ENCODE measurements at places on chromosomes 5 and 9.

GRCh38 chr9:104416470-104416869 lies 87.6 kb upstream of the OR13F1 start:
- no peak for DNase-seq

- DNase-seq: no peak
Observed at GRCh38 chr9:119322184-119322583, 47.1 kb downstream of the BRINP1 start.

- DNase-seq: no peak
Observed at GRCh38 chr9:107639426-107639825, 149.9 kb upstream of the KLF4 start.

GRCh38 chr9:36827593-36827992 lies 206.5 kb downstream of the PAX5 start:
- no peak for DNase-seq

DNA sequence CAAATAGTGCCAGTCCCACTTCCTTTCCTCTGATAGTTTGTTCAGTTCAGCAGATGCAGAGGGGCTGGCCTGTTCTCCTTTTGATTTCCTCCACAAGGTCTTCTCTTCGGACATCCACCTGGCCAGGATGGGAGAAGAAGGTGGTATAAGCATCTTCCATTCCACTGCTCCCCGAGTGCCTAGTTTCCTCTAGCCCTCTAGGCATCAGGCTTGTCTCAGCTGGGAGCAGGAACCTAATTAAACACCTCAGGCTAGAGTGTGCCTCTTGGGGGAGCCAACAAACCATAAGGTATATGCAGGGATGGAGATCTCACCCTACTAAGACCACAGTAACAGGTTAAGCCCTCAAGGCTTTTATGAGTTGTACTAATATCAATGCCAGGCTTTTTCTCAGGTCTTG lies 835 bp upstream of the DND1 start:
- no peak for DNase-seq

- DNase-seq: no peak
Observed at GRCh38 chr5:56900858-56901578, 8.4 kb upstream of the SETD9 start.

DNA sequence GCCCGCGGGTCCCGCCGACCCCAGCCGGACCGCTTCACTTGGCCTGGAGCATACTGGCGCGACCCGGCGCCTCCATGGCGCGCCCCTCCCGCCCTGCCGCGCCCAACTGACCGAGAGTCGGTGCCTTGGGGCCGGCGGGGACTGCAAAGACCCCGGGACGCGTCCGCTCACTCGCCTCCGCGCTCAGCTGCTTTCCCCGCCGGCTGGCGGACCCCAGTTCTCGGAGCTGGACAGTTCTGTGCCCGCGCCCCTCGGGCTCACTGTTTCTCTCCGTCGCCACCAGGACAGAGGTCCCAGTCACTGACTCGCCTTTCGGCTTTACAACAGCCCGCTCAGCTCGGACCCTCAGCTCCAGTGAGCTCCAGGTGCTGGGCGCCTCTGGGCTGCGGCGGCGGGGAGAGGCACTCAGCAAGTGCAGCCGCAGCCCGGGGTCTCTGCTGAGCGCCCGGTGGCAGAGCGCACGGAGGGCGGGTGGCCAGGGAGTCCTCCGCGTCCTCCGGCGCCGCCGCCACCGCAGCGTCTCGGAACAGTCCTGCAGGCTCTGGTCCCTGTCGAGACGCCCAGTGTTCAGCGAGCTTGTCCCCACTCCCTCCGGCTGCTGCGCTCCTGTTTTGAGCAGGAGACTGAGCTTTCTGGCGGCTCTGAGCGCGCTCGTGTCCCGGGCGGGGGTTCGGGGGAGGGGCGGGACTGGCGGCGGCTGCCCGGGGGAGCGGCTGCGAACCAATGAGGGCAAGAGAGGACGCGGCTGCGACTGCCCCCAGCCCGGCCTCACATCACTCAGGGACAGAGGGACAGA lies at the start of gene SMIM32:
Gene SMIM32, minus strand, starts transcription at position 637 of the 796 bp plus-strand sequence. CDS start 638 bp downstream, outside the sequence.
- DNase-seq: no peak

- DNase-seq: no peak
Observed at GRCh38 chr5:41980870-41981269, 55.8 kb downstream of the FBXO4 start.

DNA sequence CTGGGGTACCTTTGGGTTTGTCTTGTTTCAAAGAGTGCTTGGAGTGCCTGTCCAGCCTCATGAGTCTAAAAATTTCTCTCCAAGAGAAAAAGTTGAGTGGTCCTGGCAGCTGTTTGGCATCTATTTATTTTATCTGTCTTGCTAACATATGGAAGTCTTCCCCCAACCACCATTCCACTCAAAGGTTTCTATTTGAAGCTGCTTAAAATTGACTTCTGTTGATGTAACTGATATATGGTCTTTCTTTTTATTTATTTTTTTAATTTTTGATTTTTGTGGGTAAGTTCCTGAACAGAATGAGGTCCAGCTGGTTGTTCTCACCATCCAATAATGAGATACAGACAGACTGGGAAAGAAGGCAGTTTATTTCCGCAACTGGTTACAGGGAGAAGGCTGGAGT lies 178.7 kb upstream of the SGCD start:
- no peak for DNase-seq

DNA sequence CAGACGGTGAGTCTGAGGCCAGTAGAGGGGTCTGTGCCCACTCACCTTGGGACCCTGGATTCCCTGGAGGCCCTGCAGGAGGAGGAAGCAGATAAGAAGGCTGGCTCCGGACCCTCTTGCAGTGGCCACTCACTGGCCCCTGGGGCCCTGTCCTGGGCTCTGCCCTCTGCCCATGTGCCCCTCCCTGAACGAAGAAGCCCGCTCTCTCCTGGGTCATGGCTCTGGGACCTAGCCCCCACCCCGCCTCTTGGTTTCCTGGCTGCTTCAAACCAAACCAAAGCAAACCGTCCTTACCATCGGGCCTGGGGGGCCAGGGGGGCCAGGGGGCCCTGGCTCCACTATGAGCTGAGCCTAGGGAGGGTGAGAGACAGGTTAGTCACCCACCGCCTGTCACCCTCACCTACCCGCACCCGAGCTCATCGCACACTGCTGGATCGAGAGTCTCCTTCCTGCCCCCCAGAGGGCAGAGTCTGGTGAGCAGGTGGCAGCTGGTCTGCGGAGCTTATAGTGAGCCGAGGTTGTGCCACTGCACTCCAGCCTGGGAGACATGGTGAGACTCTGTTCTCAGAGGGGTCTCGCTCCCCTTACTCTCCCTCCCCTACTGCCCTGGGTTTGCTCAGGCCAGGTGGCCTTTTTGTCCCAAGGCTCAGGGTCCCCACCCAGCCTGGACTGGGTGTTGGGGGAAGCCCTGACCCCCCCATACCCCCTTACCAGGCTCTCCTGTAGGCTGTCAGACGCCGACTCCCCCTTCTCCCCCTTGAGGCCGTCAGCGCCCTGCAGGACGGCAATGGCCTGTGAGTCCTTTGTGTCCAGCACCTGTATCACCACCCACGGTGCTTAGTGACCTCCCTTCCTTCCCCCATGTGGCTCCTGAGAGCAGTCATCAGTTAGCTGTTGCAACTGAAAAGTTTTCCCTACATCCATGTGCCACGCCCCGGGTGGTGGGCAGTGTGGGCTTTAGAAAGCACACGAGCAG lies 15.2 kb upstream of the PHYKPL start:
- DNase-seq: no peak

GRCh38 chr5:105413406-105413990 lies 1850.9 kb upstream of the NUDT12 start:
- DNase-seq: no peak

- DNase-seq: no peak
Observed at GRCh38 chr5:128534726-128535125, 3.3 kb downstream of the FBN2 start.

- DNase-seq: no peak
Observed at GRCh38 chr5:167750586-167750985, 540.9 kb upstream of the WWC1 start.

DNA sequence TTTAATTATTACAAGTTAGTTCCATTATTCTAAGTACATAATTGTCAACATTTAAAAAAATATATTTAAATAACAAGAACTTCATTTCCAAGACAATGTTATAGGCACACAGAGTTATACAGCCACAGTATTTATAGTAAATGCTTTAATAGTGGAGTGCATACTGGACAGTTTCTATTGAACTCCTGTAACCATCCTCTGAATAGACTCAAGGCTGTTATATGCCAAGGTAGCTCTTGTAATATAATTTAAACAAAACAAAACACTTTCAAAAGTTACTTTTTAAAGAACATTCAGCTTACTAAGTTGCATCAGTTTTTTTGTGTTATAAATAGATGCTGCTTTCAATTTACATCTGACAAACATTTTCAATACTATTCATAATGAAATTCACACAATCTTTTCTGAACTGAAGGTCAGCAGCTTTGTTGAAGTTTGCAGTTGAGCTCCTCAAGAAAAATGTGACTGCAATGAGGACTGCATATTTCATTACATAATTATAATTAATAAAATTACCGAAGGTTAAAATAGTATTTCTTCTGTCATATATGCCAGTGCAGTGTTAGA lies 549.9 kb upstream of the CYLC2 start:
- DNase-seq: no peak

- no peak for DNase-seq
Observed at GRCh38 chr5:15263406-15263805, 236.6 kb upstream of the FBXL7 start.

GRCh38 chr5:139820130-139820529 lies 24.5 kb downstream of the PSD2 start:
- DNase-seq: no peak

DNA sequence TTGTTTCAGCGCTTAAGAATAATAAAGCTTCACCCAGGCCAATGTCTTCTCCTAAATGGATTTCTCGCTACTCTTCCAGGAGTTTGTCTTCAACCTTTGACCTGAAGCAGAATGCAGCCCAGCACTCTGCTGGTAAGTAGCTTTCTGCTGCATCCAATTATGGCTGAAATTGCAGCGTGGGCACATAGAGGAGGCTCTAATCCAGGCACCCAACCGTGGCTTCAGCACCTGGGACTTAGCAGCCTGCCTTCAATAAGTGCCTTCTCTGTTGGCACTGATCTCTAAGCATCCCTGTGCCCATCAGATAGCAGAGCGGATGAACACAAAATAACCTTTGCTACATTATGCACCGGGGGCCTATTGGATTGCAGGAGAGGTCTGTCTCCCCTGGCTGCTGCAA lies 105.2 kb downstream of the TRIM32 start:
- no peak for DNase-seq

- no peak for DNase-seq
Observed at GRCh38 chr9:38066914-38067858, 1.8 kb downstream of the SHB start.

DNA sequence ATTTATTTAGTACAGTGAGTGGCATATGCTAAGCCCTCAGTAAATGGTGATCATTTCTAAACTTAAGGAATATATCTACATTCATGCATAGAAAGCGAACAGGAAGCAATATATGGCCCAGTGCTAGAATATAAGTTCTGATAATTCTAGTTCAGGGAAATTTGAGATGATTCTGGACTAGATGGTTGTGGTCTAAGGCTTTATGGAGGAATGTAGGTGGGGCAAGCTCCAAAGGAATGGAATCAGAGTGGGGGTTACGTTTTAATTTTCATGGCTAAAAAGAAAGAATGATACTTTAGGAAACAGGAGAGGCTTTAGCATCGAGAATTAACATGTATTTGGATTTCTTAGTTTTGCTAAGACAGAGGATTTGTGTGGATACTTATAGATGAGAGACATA lies 56.1 kb downstream of the MTREX start:
- DNase-seq: no peak

DNA sequence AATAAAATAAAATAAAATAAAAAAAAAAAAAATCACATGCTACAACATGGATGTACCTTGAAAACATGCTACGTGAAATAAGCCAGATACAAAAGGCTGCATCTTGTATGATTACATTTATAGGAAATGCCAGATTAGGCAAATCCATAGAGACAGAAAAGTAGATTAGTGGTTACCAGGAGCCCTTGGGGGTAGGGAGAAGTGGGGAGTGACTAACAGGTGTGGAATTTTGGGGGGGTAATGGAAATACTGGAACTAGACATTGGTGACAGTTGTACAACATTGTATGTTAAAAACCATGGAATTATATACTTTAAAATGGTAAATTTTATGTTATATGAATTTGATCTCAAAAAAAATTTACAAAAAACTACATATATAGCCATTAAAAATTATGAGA lies 47.3 kb downstream of the SLC1A1 start:
- DNase-seq: no peak

DNA sequence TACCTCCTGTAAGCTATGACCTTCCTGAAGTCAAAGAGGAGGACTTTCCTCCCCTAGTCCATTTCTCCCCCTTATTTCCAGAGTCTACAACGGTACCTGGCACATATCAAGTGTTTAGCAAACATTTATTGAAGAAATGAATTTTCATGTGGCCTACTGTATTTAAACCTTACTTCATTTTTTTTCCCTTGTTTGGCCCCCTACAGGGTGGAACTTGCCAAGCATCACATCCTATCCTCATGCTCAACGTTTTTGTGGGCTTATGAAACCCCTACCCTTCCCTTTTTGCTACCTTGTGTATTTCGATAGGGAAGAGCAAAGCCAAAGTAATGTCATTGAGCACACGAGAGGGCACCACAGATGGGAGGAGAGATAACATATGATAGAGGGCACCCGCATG lies 1857.8 kb upstream of the WWC1 start:
- DNase-seq: no peak

DNA sequence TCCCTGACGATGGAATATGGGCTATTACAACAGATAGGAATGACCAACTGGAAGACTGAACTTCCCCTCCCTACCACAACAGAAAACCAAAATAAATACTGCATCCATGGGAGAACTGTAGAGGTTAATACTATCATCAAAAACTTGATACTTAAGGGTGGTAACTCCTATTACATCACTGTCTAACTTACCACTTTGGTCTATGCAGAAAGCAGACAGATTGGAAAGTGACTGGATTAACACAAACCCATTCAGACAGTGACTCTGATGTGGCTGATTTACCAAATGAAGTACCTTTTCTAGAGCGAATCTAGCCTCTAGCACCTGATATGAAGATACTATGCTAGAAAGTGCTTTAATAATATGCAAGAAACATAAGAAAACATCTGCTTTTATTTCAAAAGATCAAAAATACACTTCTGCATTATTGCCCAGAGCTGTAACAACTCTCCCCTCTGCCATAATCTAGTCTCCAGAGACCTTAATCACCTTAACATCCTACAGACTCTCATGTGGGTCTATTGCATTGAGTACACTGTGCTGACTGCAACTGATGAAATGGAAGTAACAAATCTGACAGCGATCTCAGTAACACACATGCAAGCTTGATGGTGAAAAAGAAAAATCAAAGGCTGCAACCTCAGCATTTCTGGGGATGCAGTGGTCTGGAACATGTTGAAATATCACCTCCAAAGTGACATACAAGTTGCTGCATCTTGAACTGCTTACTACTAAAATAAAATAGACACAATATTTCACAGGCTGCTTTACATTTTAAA lies 62.7 kb downstream of the EPB41L4A start:
- no peak for DNase-seq

DNA sequence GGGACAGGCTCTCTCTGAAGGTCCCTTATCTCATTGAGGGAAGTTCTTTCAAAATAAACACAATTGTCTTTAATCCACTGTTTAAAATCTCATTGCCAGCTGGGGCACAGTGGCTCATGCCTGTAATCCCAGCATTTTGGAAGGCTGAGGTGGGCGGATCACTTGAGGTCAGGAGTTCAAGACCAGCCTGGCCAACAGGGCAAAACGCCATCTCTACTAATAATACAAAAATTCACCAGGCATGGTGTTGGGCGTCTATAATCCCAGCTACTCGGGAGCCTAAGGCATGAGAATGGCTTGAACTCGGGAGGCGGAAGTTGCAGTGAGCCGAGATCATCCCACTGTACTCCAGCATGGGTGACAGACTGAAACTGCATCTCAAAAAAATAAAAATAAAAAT lies 8.3 kb upstream of the NDFIP1 start:
- no peak for DNase-seq

All from T-cell (primary cell).